ENCODE measurements at places on chromosomes 5 and 9.

- no peak for DNase-seq
These were observed 50.8 kb downstream of the PAPPA start for GRCh38 chr9:116204252-116204882.

GRCh38 chr9:69325409-69326212, 596 bp downstream of the ENTREP1 start:
- DNase-seq: no peak

GRCh38 chr9:4298255-4299004, 1.4 kb downstream of the GLIS3 start:
- DNase-seq: peak; percentile 33

DNA sequence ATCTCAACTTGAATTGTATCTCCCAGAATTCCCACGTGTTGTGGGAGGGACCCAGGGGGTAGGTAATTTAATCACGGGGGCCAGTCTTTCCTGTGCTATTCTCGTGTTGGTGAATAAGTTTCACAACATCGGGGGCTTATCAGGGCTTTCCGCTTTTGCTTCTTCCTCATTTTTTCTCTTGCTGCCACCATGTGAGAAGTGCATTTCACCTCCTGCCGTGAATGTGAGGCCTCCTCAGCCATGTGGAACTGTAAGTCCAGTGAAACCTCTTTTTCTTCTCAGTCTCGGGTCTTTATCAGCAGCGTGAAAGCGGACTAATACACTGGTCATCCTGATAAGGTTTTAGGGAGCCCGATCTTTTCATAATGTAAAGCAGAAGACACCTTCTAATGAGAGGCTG, 687.0 kb upstream of the FTMT start:
- no peak for DNase-seq

- DNase-seq: no peak
These were observed 13.7 kb upstream of the STOM start for GRCh38 chr9:121383715-121384114.

- no peak for DNase-seq
These were observed 280.4 kb downstream of the MEF2C start for GRCh38 chr5:88602584-88602983.

DNA sequence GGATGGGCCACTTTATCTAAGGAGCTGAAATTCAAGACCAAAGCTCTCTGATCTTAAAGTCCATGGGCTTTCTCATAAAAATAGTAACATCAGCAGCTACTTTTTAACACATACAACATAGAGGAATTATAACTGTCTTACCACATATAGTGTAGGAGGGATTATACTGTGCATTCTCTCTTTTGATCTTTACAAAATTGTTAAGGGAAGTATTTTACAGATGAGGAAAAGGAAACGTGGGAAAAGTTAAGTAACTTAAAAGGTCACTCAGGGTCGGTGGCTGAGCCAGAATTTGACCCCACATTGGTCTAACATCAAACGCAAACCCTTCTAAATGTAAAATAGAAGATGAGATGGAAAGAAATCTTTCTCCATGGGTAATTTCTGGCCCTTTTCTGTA, 38.4 kb downstream of the ZNF608 start:
- DNase-seq: no peak

DNA sequence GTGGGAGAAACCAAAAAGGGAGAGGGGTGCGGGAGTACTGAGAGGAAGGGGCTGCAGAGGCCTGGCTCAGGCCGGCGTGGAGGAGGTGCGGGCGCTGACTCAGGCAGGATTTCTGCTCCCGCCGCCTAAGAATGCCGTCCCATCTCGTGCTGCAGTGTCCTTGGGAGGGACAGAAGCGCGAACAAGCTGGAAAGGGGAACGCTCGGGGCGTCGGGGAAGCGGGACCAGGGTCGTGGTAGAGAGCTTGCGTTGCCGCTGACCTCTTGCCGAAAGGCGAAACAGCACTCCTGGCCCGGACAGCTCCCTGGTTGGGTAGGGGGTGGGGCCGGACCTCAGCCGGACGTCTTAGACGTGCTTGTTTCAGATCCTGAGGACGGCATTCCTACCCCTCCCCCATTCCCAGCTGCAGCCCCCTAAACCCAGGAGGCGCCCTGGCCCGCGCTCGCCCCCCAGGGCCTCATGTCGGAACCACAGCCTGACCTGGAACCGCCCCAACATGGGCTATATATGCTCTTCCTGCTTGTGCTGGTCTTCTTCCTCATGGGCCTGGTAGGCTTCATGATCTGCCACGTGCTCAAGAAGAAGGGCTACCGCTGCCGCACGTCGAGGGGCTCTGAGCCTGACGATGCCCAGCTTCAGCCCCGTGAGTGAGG, 1.1 kb downstream of the RELL2 start:
- DNase-seq: peak; percentile 33

DNA sequence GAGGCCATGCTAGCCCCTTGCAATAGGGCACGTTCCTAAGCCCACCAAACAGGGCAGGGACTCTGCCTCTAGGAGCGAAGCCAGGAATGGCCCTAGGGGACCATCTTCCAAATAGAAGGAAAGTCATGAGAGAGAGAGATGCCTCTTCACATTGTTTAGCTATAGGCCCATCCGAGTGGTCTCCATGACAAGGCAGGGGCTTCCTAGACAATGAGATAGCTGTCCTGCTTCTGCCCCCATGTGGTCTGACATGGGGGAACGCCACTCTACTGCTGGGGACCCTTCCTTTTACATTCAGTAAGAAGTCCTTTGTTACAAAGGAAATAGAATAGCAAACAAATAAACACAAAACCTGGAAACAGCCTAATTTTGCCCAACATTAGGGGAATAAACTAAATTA, 17.9 kb upstream of the KIF4B start:
- no peak for DNase-seq

Measured in stimulated activated CD8-positive, alpha-beta memory T cell treated with anti-CD3 and anti-CD28 coated beads, Interleukin-7, amount 100 ng/mL, for 4 hours (primary cell).